Activated T-cell treated with anti-CD3 and anti-CD28 coated beads, Interleukin-2, amount 50 U/mL, for 24 hours (primary cell): ENCODE measurements at places on chromosomes 2 and 18.

GRCh38 chr2:72859831-72860262, 27.4 kb upstream of the SPR start:
- DNase-seq, result peak; percentile 51

DNA sequence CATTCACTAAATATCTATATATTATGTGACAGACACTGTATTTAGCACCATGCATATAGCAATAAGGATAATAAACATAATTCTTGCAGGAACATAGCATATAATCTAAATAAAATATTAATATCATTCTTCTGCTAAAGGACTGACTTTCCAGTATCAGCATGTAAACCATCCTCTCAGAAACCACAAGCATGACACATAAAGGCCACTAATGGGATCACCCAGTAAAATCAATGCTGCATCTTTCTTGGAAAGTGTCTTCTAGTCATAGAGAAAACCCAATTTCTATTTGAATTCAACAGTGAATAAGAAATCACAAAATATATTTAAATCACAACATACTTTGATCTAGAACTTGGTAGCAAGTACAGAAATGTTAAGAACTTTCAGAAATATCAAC, 5.8 kb upstream of the LRP1B start:
- no peak for DNase-seq

DNA sequence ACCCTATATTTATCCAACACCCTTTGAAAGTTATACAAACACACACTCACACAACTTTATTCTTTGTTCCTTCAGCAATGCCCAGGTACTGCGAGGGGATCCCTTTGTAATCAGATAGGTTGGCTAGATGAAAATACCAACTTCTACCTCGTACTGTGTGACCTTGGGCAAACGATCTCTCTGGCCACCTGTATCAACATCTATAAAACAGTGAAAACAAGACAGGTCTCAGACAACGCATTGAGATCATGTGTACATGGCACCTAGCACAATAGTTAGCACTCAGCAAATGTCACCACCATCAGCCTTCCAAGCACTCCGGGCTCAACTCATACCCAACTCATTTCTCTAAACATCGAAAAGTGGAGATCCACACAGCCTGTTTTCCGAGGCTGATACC, 118.4 kb upstream of the PPP1CB start:
- DNase-seq, result no peak

- DNase-seq, result no peak
Observed at GRCh38 chr2:151727593-151728552, 6.4 kb downstream of the NEB start.

GRCh38 chr2:175203621-175204496, 22.3 kb upstream of the ATP5MC3 start:
- peak; percentile 64 for DNase-seq

GRCh38 chr2:155663265-155663664, 669.3 kb downstream of the NR4A2 start:
- no peak for DNase-seq

DNA sequence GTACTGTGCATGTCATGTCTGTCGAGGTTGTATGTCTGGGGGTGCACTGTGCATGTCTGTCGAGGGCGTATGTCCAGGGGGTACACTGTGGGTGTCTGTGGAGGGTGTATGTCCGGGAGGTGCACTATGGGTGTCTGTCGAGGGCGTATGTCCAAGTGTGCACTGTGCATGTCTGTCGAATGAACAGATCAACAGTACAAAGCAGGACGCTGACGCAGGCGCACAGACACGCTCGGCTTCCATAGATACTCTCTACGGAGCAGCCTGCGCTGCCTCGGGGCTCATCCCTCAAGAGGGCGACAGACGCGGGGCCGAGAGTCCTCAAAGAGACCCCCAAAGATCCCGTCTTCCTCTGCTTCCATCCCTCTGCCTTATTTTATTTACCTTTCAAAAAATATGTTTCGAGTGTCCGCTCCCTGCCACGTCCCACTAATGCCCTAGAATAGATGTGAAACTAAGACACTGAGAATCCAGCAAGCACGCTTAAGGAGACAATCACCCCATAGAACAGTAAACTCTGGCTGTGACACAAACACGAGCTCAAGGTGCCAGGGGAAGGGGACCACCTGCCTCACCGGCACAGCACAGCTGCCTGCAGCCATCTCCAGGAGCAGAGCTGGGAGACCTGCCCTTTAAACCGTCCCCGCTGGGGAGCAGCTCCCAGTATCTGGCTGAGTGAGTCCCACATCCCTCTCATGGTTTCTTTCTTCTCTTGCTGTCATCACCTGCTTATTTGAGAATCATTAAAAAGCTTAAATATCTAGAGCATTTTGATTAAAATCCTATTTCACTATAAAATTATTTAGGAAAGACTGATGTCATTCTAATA, 250.5 kb upstream of the MYT1L start:
- DNase-seq, result peak; percentile 6

DNA sequence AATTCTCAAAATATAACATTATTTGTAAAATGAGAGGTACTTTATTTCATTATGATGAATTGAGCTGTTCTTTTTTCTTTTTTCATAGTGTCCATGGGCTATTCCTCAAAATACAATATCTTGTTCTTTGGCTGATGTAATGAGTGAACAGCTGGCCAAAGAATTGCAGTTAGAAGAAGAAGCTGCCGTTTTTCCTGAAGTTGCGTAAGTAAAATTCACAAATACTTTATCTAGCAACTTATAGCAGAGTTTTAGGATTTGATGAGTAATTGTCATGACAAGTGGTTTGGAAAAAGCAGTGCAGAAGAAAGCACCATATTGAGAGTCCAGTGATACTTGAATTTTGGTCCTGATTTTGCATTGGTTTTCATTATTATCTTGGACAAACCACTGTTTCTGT, 9.8 kb downstream of the RIOK3 start:
- DNase-seq, result no peak

GRCh38 chr2:42239811-42240210, 70.7 kb downstream of the EML4 start:
- DNase-seq, result no peak

- no peak for DNase-seq
Observed at GRCh38 chr18:42087235-42087634, 132.2 kb downstream of the PIK3C3 start.

DNA sequence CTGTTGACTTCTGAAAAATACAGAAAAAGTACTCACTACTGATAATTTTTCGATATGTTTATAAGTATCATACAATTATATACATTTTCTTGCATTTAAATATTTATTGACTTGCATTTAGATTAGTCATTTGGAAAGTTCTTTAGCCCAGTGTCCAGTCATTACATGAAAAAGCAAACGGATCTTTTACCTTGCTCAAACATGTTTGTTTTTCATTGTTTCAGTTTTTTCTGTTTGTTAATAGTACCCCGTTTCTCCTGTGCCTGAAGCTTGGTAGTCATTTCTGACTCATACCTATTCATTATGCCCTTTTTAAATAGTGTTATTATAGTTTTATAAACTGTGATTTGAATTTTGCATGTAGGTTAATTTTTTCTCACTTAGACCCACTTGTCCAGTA, 28.1 kb downstream of the CEP192 start:
- no peak for DNase-seq

DNA sequence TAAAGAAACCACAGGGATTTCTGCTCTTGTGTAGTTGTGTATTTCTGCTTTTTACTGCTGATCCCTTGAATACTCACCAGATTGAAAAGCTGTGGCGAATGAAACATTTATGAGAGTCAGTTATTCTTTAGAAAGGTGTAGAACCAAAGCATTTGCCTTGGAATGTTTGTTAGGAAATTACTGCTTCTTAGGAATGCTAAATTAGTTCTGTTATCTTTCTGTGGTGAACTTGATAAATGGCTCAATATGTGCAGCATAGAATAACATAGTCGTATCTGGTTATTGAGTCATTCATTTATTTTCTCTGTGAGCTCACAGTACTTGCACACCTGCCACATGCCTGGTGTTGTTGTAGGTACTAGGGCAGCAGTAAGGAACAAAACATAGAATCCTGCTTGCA, 57.0 kb upstream of the FAM237A start:
- DNase-seq, result no peak

- DNase-seq, result no peak
Observed at GRCh38 chr2:85112906-85113625, 20.1 kb upstream of the TCF7L1 start.

GRCh38 chr2:88709181-88709631, 17.7 kb downstream of the RPIA start:
- no peak for DNase-seq

- DNase-seq, result no peak
Observed at GRCh38 chr2:221767106-221768012, 195.3 kb upstream of the EPHA4 start.

DNA sequence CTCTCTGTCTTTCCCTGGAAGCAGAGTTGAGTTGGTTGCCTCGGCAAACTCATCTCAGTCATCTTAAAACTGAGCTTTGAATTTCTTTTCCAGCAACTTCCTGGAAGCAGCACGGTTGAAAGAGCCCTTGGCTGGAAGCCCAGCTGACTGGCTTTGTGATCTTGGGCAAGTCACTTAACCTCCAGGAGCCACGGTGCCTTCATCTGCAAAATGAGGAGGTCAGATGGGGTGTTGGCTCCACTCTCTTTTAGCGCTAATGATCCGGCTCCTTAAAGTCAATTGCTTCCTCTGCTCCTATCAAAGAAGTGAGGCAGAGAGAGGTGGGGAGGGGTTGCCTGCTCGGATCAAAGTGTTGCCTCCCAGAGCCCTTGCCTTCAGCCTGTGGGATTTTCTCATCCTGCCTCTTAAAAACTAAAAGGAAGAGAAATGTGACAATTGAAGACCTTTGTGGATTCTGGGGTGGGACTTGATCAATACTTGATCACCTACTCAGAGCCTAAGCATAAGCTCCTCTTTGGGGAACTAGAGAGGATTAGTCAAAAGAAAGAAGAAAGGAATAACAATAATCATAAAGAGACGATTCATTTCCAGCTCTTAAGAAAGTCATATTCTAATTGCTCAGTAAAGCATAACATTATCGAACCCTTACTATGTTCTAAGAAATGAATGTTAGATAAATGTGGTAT, 86.6 kb downstream of the MYCN start:
- DNase-seq, result no peak

DNA sequence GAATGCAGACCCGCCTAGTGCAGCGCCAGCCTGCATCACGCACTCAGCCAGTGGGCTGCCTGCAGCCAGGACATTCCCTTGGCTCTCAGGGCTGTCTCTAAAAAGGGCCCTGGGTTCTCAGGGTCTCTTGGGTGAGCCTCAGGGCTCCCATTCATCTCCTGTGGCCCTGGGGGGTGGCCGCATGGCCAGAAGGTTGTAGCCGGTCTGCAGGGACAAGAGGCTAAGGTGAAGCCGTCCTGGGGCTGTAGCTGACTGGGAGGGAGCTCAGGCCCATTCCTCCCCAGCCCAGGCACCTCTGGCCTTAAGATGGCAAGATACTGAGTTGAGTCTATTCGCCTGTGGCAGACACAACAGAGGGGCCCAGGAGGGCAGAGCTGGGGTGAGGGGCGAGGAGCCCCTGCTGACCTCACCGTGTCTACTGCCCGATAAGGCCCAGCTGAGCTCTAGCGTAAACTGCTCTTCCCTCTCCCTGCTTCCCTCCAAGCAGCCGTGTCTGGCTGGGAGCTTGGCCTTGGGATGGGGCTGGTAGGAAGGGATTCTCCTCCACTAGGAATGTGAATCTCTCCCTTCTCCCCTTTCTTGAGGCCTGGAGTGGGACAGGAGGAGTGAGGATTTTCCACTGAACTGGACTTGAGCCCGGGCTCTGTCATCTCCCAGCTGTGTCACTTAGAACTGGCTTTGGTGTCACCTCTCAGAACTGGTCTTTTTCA, 37.9 kb downstream of the INHBB start:
- DNase-seq, result no peak

GRCh38 chr2:6831229-6831628, 34.5 kb downstream of the CMPK2 start:
- no peak for DNase-seq

DNA sequence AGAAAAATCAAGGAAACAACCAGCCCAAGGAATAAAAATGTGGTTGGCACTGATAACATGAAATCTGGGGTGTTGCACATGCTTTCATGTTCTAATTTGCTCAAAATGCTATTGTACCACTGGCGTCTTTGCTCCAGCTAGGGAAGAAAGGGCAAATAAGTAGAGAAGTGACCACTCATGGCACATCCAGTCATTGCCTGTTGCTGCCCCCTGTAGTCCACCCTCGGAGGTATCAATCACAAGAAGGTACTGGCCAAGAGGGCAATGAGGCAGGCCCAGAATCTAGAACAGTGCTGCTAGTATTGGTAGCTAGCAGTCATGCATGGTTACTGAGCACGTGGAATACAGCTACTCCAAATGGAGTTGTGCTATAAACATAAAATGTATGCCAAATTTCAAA, 213.4 kb downstream of the CDCA7 start:
- DNase-seq, result no peak

DNA sequence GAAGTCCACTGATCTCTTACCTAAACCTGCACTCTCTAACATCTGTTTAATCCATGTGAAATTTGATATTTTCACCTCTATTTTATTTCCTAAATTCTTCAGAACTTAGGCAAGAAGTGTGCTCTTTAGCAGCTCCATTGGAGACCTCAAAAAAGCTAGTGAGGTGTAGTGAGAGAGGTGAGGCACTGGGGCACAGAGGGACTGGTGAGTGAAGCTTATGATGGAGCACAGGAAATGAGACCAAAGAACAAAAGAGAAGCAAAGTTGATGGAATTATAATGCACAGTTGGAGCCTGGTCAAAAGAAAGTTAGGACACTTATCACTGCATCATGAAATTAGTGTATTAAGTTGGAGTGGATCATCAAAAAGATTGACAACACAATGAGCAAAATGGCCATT, 1050.7 kb upstream of the NRXN1 start:
- no peak for DNase-seq

GRCh38 chr2:95348609-95349567, 51.7 kb downstream of the KCNIP3 start:
- no peak for DNase-seq

GRCh38 chr2:11870064-11870463, 123.6 kb downstream of the LPIN1 start:
- DNase-seq, result no peak

- DNase-seq, result no peak
Observed at GRCh38 chr18:2027756-2028155, 543.5 kb downstream of the METTL4 start.

DNA sequence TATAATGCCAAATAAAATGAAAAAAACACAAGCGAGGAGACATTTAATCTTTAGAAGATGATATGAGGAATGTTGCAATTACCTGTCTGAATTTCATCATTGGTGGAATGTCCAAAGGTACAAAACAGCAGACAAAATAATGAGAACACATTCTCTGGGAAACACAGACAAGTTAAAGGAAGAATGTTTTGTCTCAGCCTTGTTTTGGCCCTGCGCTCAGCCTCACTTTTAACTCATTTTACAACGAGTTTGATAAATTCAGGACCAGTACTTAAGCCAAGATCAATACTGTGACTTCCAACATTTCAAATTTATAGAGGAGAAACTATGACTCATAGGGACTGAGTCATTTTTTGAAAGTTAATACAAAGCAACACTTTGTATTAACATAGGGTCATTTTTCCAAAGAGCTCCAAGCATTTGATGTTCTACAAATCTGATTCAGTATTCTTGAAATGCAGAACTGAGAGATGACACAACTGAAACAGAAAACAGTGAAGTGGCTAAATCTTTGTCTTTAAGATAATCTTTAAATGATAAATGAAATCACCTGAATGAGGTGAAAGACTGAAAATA, 833.2 kb upstream of the CHAC2 start:
- DNase-seq, result no peak
